ENCODE measurements at places on chromosomes 1 and 21.
A peak's percentile ranks its signal among the peaks of the same experiment; 100 is the strongest.

GRCh38 chr1:105137543-105138457, 1388.1 kb downstream of the AMY1C start:
- no peak for DNase-seq

- no peak for DNase-seq
These were observed 527 bp downstream of the MACO1 start for GRCh38 chr1:25430967-25431881.

DNA sequence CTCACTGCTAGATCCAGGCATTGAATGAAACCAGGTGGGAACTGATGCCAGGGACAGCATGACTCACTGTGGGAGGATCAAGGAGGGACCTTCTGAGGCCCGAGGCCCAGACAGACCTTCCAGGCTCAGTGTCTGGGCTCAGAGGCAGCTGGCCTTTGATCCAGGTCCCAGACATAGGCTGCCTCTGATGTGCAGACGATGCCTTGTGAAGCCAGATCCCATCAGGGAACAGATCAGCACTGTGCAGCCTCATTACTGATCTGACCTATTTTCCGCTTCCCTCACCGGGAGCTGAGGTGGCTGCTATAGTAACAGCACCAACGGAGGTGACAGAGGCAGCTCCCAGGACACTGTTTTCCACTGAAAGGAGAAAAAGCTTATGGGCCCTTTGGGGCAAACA, 399.5 kb downstream of the MATN1 start:
- no peak for DNase-seq

GRCh38 chr1:109792056-109792831, 28.5 kb upstream of the EPS8L3 start:
- DNase-seq = peak; percentile 58

DNA sequence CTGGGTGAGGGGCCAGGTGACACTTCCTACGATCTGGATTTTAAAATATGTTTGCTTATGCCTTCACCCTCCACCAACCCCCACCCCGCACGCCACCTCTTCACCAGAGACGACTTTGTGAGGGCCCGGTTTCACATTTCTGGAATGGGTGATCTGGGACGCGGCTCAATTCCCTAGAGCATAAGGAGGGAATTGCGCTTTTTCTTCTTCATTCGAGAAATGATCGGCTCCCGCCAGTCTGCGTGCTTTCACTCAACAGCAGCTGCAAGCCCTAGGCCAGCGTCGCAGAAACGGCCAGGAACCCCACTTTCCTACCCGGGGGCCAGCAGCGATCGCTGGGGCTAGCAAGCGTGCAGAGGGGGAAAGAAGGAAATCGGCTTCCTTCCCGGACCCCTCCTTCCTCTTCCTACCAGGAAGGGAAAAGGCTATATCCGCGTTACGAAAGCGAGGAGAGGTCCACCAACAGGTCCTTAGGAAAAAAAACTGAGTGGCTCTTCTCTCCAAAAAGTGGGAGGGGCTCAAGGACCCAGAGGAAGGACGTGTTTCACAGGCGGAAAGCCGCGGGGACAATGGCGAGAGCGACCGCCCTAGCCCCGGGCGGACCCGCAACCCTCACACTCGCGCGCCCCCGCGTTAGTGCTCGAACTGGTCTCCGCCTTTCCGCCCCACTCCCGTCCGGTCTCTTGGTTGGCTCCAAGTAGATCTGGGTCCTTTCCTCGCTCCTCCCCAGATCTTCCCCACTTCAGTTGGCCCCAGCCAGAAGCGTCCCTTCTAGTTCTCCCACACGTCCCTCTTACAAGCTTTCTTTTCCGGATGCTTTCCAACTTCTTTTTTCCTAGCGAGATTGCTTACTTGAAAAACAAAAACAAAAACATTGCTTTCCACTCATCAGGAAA, 1.1 kb upstream of the ADAMTS1 start:
- no peak for DNase-seq

GRCh38 chr21:37008724-37009123, 2.2 kb downstream of the RIPPLY3 start:
- peak; percentile 92 for DNase-seq

GRCh38 chr1:27574871-27575831, 28.8 kb downstream of the AHDC1 start:
- DNase-seq = peak; percentile 92

DNA sequence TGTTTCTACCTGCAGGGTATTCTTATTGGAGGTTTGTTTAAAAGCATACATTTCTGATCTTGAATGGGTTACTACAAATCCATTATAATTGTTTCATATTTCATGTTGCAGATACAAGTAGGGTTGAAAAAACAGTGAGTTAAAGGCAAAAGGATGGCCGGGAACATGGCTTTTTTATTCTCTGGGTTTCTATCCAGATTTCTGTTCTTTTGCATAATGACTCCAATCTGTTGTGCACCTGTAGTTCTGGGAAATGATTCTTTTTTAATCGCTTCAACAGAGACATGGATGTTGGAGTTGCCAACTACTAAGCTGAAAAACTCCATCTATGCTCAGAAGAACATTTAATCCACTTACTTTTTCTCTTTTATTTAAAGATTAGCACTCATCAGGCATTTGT, 2.7 kb upstream of the ADAMTS1 start:
- DNase-seq = no peak

GRCh38 chr1:98388441-98388840, 273.1 kb upstream of the SNX7 start:
- DNase-seq = no peak

- no peak for DNase-seq
These were observed 2.5 kb downstream of the AGRN start for GRCh38 chr1:1022302-1023009.

DNA sequence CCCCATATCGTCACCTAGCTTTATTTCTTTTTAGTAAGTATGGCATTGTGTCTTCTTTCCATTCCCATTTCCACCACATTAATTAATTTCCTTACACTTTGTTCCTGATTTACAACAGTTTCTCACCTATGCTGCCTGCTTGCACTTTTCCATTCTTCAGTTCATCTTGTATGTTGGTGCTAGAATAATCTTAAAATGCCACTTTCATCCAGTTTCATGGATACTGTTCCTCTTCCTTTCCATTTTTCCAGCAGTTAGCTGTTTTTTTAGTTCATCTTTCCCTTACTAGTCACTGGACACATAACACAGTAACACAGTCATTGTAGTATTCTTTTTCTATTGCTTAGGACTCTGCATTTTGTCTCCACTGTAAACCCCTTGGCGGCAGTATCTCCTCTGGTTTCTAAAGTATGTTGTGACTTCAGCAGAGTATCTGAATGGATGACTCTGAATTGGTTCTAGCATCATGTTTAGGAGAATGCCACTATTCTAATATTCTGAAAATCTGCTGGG, 2.1 kb downstream of the CDC7 start:
- DNase-seq = no peak

GRCh38 chr1:32967888-32968568, 3.4 kb upstream of the RNF19B start:
- no peak for DNase-seq

DNA sequence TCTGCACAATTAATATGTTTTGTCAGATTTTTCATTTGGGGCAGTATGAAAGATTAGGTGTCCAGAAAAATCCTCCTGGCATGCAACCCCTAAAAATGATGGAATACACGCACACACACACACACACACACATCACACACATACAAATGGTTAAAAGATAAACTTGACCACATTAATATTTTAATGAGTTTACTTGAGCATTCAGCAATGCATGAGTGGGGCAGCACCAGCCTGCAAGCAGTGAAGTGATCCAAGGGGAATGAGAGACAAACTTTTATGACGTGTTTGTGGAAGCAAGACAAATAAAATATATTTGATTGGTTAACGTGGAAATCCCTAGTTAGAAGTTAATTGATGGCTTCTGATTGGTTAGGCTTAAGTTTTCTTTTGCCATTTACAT, 29.1 kb upstream of the SOAT1 start:
- DNase-seq = no peak

GRCh38 chr1:230518511-230518910, 92.4 kb upstream of the PGBD5 start:
- no peak for DNase-seq

GRCh38 chr1:111199329-111199728, 1.1 kb downstream of the DENND2D start:
- no peak for DNase-seq

GRCh38 chr1:198176179-198176578, 19.4 kb downstream of the NEK7 start:
- no peak for DNase-seq

- DNase-seq = no peak
These were observed 27.5 kb upstream of the BSDC1 start for GRCh38 chr1:32421775-32422174.

- DNase-seq = no peak
These were observed 26.3 kb upstream of the BCAR3 start for GRCh38 chr1:93707956-93708355.

GRCh38 chr1:207956986-207957385, 46.1 kb upstream of the CD34 start:
- DNase-seq = no peak

- DNase-seq = no peak
These were observed 594 bp downstream of the GLMN start for GRCh38 chr1:92298213-92298572.

DNA sequence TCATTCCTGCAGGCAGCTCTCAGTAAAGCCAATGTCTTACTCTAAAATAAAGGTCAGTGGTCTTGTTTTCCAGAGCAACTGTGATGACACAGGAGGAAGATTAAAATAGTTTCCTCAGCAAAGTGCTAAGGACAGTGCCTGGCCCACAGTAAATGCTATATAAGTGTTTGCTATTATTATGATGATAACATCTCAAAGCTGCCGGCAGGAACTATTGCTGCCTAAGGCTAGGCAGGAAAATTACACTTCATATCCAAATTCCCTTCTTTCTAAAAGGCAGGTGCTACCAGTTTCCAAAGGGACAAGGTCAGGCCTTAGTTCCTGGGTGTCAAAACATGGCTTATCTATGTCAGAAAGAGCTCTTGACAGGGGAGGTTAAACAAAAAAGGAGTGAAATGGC, 401.3 kb downstream of the HHAT start:
- peak; percentile 3 for DNase-seq

GRCh38 chr1:168419736-168420135, 124.1 kb downstream of the XCL2 start:
- DNase-seq = no peak
